ENCODE measurements at places on chromosomes 6 and 20.

DNA sequence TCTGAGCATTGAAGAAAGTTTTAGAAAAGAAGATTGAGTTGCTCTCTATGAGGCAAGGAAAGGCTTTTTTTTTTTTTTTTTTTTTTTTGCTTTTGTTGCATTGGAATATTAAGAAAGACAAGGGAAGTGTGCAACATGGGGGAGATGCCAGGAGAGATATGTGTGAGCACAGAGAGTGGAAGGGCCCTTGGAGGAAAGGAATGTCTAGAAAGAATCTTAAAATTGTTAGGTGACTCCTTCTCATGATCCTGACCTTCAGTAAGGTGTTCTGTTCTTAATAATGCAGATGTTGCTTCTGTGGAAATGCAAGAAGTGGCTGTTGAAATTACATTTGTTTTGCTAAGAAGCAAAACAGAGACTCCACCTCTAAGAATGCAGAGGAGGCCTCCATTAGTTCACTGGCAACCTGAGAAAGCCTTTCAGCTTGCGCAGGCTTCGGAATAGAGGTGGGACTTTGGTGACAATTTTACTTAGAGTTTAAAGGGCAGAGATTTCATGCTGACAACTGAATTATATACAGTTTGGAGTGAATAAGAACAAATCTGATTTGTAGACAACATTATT is 118.0 kb upstream of the ASCC3 start:
- no peak for DNase-seq

GRCh38 chr6:151536188-151536479 is 42.3 kb downstream of the CCDC170 start:
- no peak for DNase-seq

DNA sequence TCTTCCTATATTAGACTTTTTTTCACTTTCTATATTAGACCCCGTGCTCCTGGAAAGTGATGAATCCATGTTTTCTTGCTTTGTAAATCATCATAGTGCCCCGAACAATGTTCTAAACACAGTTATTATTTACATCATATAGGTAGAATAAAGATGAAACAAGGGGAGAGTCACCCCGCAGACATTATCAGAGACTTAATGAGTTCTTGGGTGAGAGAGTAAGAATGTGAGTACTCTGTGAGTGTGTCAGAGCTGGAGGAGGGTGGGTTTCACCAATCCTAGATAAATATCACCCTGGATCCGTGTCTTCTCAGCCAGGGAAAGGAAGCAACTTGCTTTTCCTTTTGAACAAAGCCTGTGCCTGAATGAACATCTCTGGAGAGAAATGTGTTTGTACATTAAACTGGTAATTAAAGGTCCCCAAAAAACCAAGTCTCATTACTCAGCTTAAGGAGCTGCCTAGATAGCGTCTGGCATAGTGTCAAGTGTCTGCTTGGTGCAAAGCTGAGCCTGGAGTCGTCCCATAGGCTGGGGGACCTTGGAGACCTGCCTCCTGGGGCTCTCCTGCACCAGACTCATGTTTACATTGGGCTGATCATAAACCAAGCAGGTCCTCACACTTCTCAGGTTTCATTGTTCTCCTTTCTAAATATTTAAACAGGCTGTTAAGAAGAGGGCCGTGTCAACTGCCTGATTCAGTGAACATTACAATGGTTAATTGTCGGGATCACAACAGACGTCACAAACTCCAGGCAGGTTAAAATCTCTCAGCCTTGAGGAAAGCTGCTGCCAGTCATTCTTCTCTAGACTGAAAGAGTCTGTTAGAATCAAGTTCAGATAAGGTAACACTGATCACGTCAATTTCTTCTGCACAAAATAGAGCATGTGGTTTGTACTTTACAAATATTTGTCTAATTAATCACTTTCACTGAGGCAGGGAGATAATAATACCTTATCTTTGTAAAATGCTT is 179.7 kb upstream of the MYLIP start:
- DNase-seq: peak; percentile 65

DNA sequence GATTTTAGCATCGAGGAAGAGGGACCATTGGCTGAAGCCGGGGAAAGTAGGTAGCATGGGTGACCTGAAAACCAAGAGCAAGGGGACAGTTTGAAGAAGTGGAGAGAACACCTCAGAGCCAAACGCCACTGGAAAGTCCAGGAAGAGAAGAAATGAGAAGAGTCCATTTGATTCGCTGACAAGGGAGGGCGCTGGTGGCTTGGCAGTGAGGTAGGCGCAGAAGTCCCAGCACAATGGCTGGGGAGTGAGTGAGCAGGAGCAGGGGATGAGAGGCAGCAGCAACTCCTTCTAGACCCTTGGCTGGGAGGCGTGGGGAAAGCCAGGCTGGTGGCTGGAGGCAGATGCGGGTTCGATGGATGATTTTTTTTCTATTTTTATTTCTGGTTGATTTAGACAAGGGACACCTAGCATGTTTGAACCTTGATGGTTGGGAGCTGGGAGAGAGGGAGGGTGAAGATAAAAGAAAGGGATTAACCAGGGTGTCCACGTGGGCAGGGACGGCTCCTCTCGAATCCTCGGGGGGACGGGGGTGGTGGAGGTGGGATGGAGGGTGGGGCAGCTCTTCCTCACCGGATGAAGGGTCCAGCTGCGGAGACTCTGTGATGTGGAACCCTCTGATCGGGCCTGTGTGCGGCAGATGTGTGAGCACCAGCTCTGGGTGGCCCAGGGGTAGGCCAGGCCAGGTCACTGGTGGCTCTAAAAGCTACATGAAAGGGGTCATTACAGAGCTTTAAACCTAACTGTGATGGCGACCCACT is 164.2 kb downstream of the NFATC2 start:
- DNase-seq: peak; percentile 11

DNA sequence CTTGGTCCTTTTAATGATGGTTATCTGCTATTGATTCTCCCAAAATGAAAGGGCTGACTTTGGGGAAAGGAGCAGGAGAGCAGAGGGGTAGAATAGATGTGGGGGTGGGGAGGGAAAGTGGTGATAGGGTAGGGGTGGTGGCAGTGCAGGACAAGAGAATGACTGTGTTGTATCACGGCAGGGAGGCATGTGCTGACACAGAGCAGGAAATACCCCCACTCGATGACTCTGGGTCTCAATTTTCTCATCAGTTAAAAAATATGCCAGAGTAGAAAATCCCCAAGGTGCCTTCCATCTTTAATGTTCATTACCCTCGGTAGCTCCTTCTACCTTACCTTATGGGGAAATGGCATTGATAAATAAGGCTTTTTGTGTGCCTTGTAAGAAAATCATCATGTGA is 79.0 kb upstream of the ATXN1 start:
- no peak for DNase-seq

GRCh38 chr6:140011537-140011936 is 637.1 kb upstream of the CITED2 start:
- no peak for DNase-seq

DNA sequence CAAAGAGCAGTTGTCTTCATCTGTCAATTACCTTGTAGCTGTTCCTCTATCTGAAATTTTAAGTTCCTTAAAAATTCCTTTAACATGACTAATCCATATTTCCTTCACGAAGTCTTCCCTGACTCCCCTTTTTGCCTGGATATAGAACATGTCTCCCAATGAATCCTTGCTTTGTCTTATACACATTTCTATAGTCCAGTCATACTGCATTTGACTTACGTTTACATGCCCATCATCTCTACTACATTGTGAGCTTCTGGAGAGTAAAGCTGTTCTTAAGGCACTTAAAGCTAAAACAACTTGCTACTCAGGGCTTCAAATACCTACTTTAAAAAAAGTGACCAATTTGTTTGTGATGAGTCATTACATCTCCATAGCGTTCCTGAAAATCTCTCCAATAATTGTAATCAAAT is 4.9 kb downstream of the REV3L start:
- no peak for DNase-seq

- no peak for DNase-seq
Measured at GRCh38 chr6:6891949-6892461, 215.8 kb upstream of the RREB1 start.

- DNase-seq: no peak
Measured at GRCh38 chr6:15132854-15133670, 112.8 kb upstream of the JARID2 start.

GRCh38 chr6:45483021-45483420 is 105.3 kb upstream of the SUPT3H start:
- no peak for DNase-seq

GRCh38 chr6:168219804-168220203 is 99.8 kb downstream of the DACT2 start:
- no peak for DNase-seq

GRCh38 chr20:12984069-12984765 is 24.6 kb upstream of the SPTLC3 start:
- DNase-seq: no peak

DNA sequence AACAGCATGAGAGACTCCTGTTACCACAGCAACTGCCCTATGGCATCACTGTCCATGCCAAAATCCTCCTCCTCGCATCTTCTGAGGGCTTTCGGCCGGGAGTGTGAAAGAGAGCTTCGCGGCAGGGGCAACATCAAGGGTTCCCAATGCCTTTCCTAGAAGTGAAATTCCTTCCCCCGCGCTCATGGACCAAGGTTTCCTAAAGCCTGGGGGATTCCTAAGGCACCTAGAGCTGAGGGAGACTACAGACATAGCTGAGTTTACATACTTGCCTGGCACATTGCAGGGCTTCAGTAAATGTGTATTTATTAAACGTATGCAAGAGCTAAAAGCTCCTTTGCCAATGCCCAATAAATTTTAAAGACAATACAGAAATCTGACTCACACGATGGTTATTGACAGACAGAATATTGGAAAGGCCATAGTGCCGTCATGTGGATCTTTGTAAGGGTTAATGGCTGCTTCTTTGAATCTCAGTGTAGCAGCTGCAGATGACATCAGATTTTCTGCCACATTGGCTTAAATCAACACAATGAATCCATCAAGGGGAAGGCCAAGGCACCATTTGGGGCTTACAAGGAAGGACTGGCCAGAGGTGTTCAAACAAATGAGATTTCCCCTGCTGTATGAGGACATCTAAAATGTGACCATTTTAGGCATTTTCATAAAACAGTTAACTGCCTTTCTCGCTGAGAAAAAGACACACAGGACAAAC is 281.2 kb upstream of the JARID2 start:
- DNase-seq: no peak

DNA sequence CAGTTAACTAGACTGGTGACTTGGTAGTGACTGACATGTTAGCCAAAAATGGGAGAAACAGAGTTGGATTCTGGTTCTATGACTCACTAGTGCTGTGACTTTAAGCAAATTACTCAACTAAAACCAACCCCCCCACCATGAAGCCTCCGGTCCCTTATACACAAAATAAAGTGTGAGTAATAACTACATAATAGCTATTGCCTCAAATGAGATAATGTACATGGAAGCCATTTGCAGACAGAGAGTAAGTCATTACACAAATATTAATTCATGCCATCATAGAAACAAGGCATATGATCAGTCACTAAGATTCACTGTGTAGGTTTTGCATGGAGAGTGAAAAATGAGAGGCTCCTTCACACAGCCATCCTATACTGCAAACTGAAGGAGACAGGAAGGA is 111.9 kb downstream of the HIVEP2 start:
- DNase-seq: no peak

- DNase-seq: peak; percentile 95
Measured at GRCh38 chr6:168247443-168248147, 72.0 kb downstream of the DACT2 start.

GRCh38 chr6:154738551-154738961 is 5.3 kb downstream of the SCAF8 start:
- no peak for DNase-seq

DNA sequence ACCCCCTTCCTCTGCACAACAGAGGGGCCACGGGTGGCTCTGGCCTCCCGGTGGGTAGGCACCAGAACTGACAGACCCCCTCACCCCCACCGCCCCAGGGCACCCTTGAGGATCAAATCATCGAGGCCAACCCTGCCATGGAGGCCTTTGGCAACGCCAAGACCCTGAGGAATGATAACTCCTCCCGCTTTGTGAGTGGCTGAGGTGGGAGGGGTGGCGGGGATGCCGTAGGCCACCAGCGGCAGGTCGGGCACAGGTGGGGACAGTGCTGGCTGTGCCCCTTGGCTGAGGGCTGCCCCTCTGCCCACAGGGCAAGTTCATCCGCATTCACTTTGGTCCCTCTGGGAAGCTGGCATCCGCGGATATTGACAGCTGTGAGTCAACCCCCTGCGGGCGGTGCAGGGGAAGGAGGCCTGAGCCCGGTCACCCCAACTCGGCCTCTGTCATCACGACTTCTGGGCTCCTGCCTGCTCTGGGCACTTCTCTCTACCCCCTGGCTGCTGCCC is 29.1 kb downstream of the MYH7B start:
- DNase-seq: no peak

DNA sequence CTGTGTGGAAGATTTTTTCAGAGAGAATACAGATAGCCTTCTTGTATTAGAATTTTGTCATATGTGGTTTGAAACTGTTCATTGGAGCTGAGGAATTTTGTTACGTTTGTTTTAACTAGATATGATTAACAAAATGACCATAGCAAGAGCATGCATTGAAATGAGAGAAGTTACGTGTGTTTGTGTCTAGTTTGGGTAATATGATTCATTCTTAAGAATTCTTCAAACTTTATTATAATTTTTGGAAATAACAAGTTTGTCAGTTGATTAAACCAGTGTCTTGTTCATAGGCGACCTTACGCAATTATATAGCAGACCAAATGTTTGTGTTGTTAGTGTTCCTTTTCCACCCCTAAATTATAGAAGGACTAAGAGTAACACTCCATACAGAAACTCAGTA is 5.5 kb downstream of the GMNN start:
- no peak for DNase-seq

DNA sequence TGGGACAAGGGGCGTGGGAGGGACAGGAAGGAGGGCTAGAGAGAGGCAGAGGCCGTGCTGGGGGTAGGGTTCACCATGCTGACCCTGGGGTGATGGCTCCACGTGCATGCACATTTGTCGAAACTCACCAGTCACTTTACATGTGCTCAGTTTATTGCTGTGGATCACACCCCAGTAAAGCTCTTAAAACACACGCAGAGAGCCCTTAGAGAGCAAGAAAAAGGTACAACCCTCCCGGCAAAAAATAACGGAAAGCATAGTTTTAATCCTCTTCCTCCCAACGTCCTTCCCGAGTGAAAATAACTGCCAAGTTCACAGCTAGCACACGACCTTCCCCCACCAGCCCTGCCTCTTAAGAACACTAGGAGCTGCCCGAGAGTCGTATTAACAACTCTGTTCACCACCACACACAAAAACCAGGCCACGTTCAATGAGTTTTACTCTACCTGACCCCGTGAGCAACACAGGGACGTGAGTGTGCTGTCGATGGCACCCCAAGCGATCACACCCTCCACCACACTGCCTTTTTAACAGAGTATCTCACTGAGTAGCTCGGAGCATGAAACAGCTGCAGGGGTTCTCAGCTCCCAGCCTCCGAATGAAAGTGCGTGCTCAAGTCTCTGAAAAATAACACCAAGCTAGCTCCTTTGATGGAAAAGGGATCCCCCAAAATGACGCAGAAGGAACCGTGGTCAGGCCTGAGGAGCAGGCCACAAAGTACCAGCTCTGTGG is 39.7 kb downstream of the TAF4 start:
- no peak for DNase-seq

GRCh38 chr6:30508890-30509736 is 19.8 kb downstream of the HLA-E start:
- DNase-seq: no peak
